ENCODE measurements at places on chromosomes 3 and 15.

- no peak for DNase-seq
Observed at GRCh38 chr15:92705764-92706163, 50.2 kb upstream of the FAM174B start.

DNA sequence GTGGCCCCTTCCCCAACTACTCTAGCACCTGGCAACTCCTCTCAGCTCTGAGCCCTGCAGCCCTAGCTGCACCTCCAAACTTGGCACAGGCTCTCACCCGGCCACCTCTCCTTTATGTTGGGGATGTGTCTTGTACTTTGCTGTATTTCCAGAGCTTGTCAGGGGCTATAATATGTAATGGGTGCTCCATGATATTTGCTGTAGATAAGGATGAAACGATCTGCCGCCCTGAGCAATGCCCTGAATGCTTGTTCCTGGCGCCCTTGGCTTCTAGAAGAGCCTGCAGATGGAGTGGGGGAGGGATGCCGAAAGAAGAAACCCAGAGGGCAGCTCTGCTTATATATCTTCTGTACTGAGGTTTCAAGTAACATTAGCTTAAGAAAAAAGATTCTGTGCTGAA, 35.9 kb upstream of the ZBTB38 start:
- no peak for DNase-seq

DNA sequence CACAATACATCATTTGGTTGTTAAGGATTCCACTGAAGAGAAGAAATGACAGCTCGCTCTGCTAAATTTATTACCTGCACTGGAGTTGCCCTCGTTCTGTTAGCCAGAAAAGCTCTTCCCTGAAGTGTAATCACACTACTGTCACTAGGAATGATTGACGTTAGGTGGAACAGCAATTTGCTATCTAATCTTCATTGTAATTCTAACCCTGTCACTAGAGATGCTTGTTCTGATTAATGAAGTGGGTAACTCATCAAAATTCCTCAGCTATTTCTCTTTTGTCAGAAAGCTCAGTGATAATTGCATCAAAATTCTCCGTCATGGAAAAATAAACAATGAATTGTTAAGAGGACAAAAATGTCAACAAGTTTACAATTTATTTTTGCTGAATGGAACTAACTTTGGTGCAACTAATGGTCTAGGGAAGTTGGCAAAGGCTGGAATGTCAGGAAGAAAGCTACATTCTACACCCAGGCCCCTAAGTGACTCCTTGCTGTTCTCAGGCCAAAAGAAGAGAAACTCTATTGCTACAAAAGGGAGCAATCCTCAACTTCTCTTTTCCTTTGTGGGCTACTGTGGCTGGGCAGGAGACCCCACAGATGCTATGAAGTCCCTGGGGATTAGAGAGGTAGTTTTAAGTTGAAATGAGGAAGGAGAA, 34.1 kb downstream of the CCDC191 start:
- DNase-seq: no peak

DNA sequence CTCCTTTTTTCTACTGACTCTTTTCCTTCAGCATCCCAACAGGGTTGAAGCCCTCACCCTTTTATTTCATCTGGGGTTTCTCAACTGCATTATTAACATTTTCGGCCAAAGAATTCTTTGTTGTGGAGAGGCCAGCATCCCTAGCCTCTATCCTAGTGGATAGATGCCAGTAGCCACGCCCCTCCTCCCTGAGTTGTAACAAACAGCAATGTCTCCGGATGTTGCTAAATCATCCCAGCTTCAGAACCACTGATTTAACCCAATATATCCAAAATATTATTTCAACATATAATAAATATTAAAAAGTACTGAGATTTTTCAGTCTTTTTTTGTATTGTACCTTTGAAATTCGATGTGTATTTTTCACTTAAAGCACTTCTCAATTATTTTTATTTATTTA, 2.0 kb upstream of the RNF111 start:
- no peak for DNase-seq

- no peak for DNase-seq
Observed at GRCh38 chr3:176087066-176087697, 1110.1 kb downstream of the TBL1XR1 start.

- no peak for DNase-seq
Observed at GRCh38 chr3:53080612-53081205, 34.8 kb upstream of the SFMBT1 start.

DNA sequence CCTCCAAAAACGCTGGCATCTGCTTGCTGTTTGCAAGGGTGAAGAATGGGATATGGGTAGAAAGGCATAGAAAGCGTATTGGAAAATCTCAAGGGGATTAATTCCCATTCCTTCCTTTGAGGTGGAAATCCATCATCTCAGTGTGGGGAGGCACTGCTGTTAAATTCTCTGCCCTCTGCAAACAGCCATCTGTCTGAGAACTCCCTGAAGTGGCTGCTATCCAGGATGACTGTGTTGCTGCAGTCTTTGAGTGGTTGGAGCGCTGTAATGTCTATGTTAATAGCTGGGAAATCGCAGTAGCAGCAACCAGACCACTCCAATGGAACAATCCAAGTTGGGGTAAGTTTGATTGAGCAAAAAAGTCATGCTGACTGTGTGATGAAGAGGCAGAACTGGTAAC, 625.9 kb downstream of the NLGN1 start:
- no peak for DNase-seq

DNA sequence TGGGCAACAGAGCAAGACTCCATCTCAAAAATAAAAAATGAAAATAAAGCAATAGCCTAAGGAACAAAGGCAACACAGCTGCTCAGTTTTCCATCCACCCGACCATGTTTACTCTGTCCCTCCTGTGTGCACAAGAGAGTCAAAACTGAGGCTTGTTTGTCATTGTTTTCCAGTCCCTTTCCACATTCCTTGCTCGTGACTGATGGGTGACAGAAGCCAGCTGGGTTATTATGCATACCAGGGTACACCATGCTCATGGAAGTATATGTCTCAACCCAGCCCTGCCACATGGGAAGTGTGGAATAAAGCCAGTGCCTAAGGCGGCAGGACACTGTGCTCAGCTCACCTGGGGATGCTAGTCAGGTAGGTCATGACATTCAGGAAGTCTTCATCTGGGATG, 49.5 kb downstream of the MCF2L2 start:
- no peak for DNase-seq

GRCh38 chr15:95016511-95017229, 785.3 kb downstream of the MCTP2 start:
- no peak for DNase-seq

DNA sequence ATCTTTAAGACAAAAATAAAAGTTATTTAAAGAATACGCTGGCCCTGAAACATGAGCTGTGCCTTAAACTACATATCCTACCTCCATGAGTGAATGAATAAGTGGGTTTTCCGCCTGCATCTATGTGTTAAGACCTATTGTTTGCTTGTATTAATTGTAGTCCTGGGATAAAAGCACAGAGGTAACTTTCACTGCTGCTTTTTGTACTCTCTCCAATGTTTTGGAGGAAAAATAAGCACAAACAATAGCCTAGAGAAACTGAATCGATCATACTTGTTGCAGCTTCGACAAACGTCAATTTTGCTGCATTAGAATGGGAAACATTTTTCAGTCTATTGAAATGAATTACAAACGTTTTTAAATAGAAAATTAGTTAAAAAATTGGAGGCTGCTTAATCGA, 1.3 kb upstream of the CTNNB1 start:
- no peak for DNase-seq

DNA sequence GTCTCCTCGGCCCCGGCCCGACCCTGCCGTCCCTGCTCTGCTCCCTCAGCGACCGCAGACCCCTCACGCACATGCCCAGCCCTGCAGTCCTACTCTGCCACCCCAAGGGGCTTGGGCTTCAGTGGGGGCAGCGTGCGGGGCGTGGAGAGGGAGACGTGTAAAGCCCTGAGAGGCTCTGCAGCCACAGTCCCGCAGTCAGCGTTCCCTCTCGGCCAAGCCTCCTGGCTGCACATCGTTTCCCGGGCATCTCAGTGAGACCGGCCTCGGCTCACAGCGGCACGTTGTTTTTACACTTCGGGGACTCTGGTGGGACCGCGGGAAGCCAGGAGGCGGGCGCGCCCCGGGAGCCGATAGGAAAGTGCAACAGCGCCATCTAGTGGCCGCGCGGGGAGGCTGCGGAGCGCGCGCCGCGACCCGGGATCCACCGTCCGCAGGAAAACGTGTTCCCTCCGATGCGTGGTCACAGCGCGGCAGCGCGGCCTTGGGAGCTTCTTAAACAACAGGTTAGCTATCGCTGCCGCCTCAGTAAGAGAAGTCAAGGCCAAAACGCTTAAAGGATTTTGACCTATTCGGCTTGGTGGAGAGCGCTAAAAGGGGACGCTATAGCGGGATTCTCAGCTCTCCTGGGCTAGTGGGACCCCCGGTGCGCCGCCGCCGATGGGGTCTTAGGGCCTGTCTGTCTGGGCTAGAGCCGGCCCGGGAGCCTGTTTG, 226.8 kb upstream of the IGF1R start:
- peak; percentile 25 for DNase-seq

DNA sequence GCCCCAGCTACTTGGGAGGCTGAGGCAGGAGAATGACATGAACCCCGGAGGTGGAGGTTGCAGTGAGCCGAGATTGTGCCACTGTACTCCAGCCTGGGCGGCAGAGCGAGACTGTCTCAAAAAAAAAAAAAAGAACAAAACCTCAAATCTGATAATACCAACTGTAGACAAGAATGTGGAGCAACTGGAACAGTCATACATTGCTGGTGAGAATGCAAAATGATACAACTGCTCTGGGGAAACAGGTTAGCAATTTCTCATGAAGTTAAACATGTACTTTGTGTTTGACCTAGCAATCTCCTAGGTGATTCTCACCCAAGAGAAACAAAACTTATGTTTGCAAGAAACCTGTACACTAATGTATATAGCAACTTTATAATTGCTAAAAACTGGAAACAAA, 4.4 kb upstream of the VHL start:
- no peak for DNase-seq

DNA sequence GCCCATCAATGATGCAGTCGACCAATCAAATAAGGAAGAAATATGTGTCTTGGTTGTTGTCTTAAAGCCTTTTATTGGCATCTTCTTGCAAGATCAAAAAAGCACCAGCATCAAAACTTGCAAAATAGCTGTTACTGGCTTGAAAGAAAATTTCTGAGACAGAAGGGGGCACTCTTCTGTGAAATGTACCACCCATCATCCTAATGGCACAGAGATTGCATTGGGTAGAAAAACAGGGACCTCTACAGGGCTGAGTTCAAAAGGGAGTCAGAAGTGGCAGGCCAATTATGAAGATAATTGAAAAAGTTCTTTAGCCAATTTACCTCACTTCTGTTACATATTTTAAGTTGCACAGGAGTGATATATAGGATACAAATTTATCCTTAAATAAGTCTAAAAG, 122.3 kb upstream of the GPR149 start:
- DNase-seq: no peak

GRCh38 chr15:45751629-45752028, 116.8 kb downstream of the SQOR start:
- no peak for DNase-seq

GRCh38 chr3:5017925-5018531, 38.8 kb downstream of the BHLHE40 start:
- DNase-seq: no peak

GRCh38 chr15:31571676-31572075, 245.0 kb downstream of the KLF13 start:
- no peak for DNase-seq

- no peak for DNase-seq
Observed at GRCh38 chr15:44136991-44137477, 58.0 kb downstream of the FRMD5 start.

DNA sequence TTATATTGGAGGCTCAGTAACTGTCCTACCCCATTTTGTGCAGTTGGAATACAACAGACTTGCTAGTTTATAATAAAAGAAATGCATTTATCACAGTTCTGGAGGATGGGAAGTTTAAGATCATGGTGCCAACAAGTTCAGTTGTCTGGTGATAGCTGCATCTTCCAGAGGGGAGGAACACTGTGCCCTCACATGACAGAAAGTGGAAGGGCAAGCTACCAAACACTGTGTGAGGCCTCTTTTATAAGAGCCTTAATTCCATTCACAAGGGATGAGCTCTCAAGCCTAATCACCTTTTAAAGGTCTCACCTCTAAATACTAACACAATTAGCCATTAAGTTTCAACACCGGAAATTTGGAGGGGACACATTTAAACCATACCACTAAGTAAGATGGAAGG, 1073.9 kb downstream of the PLOD2 start:
- DNase-seq: no peak

- DNase-seq: no peak
Observed at GRCh38 chr15:101013769-101014675, 94.9 kb downstream of the LRRK1 start.

DNA sequence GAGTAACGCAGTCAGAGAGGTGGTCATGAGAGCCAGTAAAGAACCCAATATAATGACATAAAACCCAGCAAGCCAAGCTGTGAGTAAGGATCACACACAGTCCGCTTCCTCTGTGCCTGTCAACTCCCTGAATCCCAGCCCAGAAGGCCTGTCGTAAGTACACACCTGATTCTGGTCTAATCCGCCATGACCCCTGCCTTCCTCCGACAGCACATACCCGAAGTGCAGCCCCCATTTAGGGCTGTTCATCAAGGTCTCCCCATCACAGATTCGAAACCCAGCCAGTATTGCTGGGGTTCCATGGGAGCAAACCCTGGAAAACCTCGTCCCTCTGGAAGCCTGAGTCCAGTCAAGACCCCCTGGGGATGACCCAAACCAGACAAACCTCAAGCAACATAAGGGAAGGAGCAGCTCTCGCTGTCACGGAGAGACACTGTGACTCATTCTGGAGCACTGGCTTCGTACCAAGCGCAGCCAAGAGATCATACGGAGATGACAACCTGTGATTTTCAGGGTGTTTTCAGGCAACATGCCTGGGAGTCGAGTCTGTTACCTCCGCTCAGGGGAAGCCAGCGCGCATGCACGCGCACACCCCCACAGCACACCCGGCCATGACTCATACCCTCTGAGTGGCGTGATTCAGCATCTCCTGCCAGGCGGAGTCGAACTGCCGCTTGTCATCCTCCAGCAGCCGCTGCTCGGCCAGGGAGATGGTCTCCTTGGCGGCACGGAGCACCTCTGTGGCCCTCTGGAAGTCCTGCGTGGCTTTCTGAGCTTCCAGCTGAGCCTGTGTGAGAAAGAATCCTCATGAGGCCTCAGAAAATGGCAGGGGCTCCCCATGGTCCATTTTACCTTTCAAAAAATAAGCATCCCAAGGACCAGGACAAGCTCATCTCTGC, 63.0 kb downstream of the SH3BP5 start:
- peak; percentile 68 for DNase-seq

- no peak for DNase-seq
Observed at GRCh38 chr3:134255404-134255803, 4.7 kb upstream of the RYK start.

Data from activated naive CD8-positive, alpha-beta T cell treated with anti-CD3 and anti-CD28 coated beads, Interleukin-2, amount 50 U/mL, for 16 hours (primary cell).